ENCODE measurements at places on chromosomes 16 and 17.

- no peak for DNase-seq
Measured at GRCh38 chr17:30823421-30823820, 1.1 kb downstream of the CRLF3 start.

DNA sequence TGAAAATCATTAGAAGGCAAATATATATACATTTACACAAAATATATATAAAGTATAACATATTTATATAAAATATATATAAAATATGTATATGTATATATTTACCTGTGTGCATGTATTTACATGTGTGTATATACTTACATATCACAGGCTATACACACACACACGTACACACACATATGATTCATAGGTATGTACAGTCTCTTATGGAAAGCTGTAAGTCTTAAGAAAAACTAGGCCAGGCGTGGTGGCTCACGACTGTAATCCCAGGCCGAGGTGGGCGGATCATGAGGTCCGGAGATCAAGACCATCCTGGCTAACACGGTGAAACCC, 14.7 kb downstream of the TOM1L2 start:
- no peak for DNase-seq

GRCh38 chr16:87056551-87056950, 260.6 kb downstream of the C16orf95 start:
- DNase-seq: no peak

- no peak for DNase-seq
Measured at GRCh38 chr16:31093132-31093703, 1.4 kb downstream of the VKORC1 start.

All from effector memory CD8-positive, alpha-beta T cell (primary cell).